ENCODE measurements at places on chromosomes 3 and 15.

- DNase-seq, result no peak
Observed at GRCh38 chr15:79978655-79979514, 7.9 kb upstream of the BCL2A1 start.

- DNase-seq, result no peak
Observed at GRCh38 chr15:34651997-34652725, 68.7 kb upstream of the GOLGA8B start.

DNA sequence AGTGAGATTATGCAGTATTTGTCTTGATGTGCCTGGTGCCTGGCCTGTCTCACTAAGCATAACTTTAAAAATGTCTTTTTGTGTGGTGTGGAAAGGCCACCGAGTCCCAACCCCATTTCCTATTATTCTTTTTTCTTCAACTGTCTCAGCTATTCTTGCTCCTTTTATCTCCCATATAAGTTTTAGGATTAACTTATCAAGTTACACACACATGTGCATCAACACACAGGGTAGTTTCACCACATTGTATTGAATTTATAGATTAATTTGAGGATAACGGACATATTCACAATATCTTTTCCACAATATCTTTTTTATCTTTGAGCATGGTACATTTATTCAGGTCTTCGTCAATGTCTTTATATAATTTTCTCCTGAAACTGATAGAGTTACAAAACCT lies 127.6 kb downstream of the RYR3 start:
- DNase-seq, result no peak

DNA sequence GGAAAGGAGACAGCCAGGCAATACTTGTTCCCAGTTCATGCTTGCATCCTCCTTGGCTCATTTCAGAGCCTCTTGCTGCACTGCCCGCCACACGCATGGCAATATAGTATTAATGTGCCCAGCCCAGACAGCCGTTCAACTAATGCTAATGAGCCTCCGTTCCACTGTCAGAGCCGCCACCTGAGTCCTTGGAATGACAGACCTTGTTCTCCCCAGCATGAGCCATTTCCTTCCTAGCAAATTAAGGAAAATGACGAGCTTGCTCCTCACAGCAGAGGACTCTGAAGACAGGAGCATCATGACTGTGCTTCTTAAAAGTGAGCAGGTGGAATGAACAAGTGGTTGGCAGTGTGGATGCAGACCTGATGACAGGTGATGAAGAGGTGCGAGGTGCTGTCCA lies 10.8 kb upstream of the LRRC15 start:
- DNase-seq, result no peak

DNA sequence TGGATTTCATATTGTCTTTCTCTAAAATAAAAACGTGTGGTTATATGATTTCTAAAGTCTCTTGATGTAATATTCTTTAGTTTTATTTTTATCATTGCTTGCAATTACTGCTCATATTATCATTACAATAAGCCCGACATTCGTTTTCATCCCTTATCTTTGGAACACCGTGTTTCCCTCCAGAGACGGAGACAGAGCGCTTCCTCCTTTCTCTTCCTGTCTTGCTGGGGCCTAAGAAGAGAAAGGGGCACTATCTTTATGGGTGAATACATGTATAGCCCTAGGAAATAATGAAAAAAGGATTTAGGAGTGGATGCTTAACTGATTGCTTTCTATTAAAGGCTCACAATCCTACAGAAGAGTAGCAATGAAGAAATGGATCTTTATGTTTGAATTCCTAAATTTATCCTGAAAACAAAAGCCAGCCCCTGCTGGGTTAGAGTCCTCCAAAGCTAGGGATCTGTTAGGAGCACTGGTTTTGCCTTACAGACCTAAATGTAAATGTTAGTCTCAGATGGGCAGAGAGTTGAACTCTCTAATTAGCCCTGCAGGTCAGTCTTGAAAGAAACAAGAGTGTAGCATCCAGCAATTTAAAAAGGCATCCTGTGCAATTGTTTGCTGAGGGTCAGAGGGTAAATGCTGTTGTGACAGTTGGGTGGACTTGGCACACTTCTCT lies 145.1 kb downstream of the TP63 start:
- DNase-seq, result no peak

DNA sequence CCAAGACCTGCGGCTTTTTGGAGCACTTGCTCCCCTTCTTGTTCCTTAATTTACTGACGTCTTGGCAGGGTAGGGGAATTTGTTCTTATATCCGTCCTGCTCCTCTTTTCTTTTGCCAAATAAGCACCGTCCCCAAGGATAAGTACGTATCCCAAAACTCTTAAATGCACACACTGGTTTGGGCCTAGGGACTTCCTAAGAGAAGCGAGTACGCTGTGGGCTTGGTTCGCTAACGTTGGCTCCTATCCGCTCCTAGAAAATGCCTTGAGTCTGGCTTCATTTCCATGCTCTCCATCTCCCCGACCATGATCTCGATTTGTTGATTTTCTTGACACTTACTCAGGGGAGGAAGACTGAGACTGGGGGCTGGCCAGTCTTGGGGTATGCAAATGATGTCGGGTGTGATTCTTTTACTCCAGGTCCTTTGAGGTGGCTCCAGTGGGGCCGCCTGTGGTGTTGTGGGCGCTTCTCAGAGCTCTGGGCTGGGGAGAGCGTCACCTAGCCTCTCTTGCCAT lies 1.3 kb downstream of the MYRIP start:
- DNase-seq, result no peak
